ENCODE measurements at places on chromosomes 2 and 18. TPM values are rescaled to one million over a fixed set of nuclear protein-coding genes. Genes with fewer than 3 reads are reported as not detected.

The KRTCAP3 gene
- 6.4 TPM for total RNA-seq

- no peaks in the 10 kb centered on the region for H3K27me3 ChIP-seq
- no peak overlapping the region for H3K4me3 ChIP-seq
- no peak overlapping the region for H3K27ac ChIP-seq
- peaks cover 2% of the 10 kb centered on the region for H3K36me3 ChIP-seq
Observed at GRCh38 chr2:46936566-46936965, 21.0 kb upstream of the MCFD2 start.

The UGT1A1 gene
- total RNA-seq: not detected

DNA sequence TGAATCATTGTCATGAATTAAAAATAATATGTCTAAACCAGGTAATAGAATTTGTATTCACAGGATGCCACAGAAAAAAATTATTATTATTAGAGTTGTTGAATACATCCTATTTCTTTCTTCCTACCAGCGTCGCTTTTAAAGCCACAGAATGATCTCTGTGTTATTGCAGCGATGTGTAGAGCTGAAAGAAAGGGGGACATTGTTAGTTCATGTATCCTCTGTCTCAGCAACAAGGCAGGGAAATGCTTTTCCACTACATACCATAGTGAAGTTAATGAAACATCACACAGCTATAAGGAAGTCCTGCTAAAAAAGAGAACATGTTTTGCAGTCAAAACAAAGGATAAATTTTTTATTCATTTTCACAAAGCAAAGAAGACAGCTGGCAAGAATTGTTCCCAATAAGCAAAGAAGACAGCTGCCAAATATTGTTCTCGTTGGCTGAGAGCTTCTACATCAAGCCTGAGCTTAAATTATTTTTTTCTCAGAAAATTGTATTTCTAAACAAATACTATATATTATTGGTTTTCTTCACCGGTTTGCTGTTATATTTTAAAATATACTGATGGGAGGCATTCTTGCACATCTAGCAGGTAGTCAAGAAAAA lies 1234.4 kb downstream of the SUCLG1 start:
- no peaks in the 10 kb centered on the region for H3K36me3 ChIP-seq
- DNase-seq: no peak
- no peak overlapping the region for H3K4me3 ChIP-seq
- H3K27ac ChIP-seq: no peak overlapping the region

- H3K4me1 ChIP-seq: no peaks in the 10 kb centered on the region
- no peak overlapping the region for H3K27ac ChIP-seq
- H3K27me3 ChIP-seq: peaks cover 16% of the 10 kb centered on the region
- no peak for DNase-seq
- no peaks in the 10 kb centered on the region for H3K36me3 ChIP-seq
Observed at GRCh38 chr2:75138528-75138927, 60.8 kb downstream of the TACR1 start.

The ZNF407 gene
- total RNA-seq: 12.9 TPM

Data from activated CD8-positive, alpha-beta memory T cell treated with anti-CD3 and anti-CD28 coated beads, Interleukin-2, amount 10 ng/mL, durations not matched to agents 7 days and 5 days (primary cell).